Body of pancreas (tissue), 4 donors: ENCODE measurements at places on chromosomes 4 and X. TPM values are rescaled to one million over a fixed set of nuclear protein-coding genes. Genes with fewer than 3 reads are reported as not detected.

GRCh38 chr4:188934320-188934962 lies 795.2 kb downstream of the TRIML1 start:
- no peak for DNase-seq

GRCh38 chr4:34039766-34040165 lies 2204.5 kb downstream of the ARAP2 start:
- DNase-seq: no peak

GRCh38 chr4:186948361-186949242 lies 224.9 kb upstream of the FAT1 start:
- peak; percentile 83 for DNase-seq

DNA sequence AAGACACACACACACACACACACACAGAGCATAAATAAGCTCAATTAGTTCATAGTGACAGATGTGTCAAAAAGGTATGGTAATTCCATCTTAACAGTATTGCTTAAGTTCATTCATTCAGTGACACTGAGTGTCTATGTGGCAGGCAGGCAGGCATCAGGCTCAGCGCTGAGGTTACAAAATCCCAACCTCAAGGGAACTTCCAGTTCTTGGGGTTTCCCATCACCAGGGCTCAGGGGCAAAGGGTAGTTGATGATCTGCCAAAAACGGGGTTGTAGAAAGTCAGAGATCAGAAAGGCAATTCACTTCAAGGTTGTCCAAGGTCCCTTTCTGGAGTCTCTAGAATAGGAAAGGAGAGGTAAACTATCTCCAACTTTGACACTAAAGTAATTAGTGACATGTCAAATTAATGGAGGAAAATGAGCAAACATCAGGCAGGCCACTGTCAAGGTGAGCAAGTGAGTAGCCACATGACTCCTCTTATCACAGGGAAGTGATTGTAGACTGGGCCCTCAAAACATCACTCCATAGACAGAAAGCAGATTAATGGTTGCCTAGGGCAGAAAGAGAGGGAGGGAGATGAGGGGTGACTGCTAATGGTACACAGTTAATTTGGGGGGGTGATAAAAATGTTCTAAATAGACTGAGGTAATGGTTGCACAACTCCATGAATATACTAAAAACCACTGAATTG lies 41.8 kb downstream of the GPC4 start:
- DNase-seq: peak; percentile 18

DNA sequence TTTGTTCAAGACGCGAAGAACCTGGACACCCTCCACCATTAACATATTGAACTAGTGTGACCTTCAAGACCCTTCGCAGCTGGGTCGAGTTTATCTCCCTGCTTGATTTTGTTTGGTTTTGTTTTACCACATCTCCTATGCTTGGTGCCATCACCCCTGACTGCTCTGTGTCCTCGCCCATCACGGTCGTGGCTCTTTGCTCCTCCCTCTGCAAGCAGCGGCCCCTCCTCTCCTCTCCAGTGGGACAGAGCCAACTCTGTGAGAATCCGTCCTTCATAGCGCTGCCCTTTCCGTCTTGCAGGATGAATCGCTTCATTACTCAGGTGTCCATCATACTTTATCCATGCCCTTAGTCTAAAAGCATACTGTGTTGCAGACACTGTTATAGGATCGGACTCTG lies 9.1 kb upstream of the FAM149A start:
- DNase-seq: no peak

GRCh38 chrX:46611658-46612362 lies 38.2 kb downstream of the CHST7 start:
- DNase-seq: no peak

- no peak for DNase-seq
Measured at GRCh38 chr4:95095348-95095974, 337.7 kb downstream of the BMPR1B start.

DUX4 gene
- not detected for total RNA-seq

DNA sequence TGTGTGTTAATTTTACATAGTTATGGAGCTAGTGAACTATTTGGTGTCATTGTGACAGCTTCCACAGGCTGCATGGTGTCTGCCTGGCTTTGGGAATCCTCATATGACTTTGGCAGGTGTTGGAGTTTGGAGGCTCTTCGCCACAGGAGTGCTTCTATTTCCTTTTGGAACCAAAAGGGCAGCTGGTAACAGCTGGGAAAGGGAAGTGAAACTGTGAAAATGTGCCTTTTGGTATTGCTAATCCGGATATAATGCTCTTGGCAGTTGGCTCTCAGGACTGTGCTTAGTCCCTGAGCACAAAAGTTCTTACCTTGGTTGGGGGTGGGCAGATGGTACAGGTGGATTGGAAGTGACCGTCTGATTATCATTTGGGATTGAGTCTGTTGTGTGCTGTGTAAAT lies 18.1 kb downstream of the OFD1 start:
- no peak for DNase-seq

GRCh38 chr4:2796849-2797544 lies 4.1 kb downstream of the SH3BP2 start:
- DNase-seq: peak; percentile 13

SRPK3 gene
- total RNA-seq: not detected

GRCh38 chr4:10013722-10014121 lies 7.6 kb downstream of the SLC2A9 start:
- peak; percentile 63 for DNase-seq

- DNase-seq: no peak
Measured at GRCh38 chr4:157961229-157961990, 211.4 kb downstream of the GASK1B start.

DNA sequence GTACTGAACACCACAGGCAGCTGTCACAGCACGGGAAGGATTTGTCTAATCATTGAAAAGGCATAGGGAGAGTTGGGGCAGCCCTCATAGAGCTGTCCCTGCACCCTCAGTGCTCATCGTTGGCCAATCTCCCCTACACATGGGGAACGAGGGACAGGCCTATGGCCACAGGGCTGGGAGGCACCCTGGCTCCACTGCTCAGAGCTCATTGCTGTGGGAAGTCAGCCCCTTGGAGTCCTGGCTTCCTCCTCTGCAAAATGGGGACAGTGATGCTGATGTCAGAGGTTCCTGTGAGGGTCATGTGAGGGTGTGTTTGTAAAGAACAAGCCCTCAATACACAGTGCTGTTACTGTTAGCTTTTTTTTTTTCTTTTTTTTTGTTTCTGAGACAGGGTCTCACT lies 19.3 kb upstream of the HTRA3 start:
- no peak for DNase-seq

DNA sequence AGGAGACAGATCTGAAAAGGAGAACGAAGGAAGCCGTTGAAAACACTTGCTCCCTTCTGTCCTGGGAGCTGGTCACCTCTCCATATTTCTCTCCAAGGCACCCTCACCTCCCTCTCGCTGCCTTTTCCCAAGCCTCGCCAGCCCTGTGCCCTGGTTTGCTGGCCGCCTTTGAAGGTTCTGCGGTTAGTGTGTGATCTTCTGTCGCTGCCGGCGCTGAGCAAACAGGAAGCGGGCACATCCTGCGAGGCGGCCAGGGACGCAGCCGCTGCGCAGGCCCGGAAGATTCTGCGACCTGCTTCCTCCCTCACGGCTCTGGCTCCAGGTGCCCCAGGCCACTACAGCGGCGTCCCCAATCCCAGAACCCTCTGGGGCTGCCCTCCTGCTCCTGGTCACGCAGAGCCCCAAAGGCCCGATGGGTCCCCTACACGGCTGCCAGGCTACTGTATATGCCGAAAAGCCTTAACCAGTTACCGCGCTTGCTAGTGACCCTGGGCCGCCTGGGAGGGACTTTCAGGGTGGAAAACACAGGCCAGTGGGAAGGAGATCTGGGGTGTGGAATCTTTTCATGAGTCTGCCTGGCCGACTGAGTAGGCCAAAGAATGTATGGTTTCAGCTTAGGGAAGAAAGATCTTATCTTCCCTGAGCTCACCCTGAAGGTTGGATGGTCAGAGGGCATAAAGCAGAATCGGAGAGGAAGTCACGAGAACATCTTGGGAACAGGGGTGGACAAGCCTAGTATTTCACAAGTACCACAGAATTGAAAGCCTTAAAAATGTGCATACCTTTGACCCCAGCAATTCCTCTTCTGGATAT lies 2.3 kb upstream of the SASH3 start:
- no peak for DNase-seq

BMPR1B gene
- total RNA-seq: 1.3 TPM

MTCP1 gene
- 2.6 TPM for total RNA-seq

DNA sequence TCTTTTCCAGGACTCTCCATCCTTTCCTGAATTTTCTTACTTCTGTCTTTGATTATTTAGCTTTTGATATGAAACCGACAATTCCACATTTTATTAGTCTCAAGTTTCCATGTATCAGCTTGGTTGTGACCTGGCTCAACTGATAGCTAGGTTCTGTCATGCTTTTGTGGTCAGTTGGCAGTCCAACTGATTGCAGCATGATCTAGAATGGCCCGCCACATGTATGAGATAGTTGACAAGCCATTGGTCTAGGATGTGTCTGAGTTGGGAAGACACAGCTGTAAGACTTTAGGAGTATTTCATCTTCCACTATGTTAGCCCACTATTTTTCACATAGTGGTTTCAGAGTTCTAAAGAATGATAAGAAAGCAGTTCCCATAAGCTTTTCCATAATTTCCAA lies 117.5 kb upstream of the GRID2 start:
- no peak for DNase-seq

GRCh38 chr4:25783943-25784342 lies 78.8 kb downstream of the SEL1L3 start:
- no peak for DNase-seq

- DNase-seq: no peak
Measured at GRCh38 chrX:154025230-154025629, 5.5 kb upstream of the IRAK1 start.

GRCh38 chr4:109560687-109561461 lies 828 bp downstream of the MCUB start:
- peak; percentile 16 for DNase-seq

- DNase-seq: peak; percentile 58
Measured at GRCh38 chr4:81470456-81471297, 1.0 kb downstream of the RASGEF1B start.

GRCh38 chrX:40646489-40647306 lies 663 bp downstream of the CXorf38 start:
- peak; percentile 58 for DNase-seq

MAGEC2 gene
- not detected for total RNA-seq

GAB1 gene
- 26.0 TPM for total RNA-seq

GRCh38 chr4:40412866-40413795 lies 78.0 kb downstream of the CHRNA9 start:
- no peak for DNase-seq

GRCh38 chrX:3697701-3698279 lies 15.7 kb downstream of the PRKX start:
- DNase-seq: peak; percentile 30

GRCh38 chr4:87204559-87204958 lies 15.9 kb downstream of the KLHL8 start:
- no peak for DNase-seq

HSD17B13 gene
- 0.66 TPM for total RNA-seq

- no peak for DNase-seq
Measured at GRCh38 chr4:3269105-3269927, 20.4 kb downstream of the MSANTD1 start.

DNA sequence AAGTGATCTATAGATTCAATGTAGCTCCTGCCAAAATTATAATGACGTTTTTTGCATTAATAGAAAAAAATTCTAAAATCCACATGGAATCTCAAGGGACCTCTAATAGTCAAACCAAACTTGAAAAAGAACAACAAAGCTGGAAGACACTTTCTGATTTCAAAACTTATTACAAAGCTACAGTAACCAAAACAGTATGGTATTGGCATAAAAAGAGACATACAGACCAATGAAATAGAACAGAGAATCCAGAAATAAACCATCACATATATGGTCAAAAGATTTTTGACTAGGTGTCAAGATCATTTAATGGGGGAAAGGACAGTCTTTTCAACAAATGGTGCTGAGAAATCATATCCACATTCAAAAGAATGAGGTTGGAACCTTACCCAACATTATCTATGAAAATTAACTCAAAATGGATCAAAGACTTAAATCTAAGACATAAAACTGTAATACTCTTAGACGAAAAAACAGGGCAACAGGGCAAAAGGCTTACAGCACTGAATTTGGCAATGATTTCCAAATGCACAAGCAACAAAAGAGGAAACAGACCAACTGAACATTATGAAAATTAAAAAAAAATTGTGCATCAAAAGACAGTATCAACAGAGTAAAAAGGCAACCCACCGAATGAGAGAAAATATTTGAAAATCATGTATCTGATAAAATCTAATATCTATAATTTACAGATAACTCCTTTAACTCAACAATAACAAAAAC lies 3.9 kb downstream of the FBXO8 start:
- DNase-seq: no peak

- DNase-seq: no peak
Measured at GRCh38 chr4:101555341-101555880, 208.1 kb upstream of the PPP3CA start.

GRCh38 chr4:99835942-99836341 lies 19.3 kb downstream of the DAPP1 start:
- no peak for DNase-seq

- no peak for DNase-seq
Measured at GRCh38 chr4:184322328-184323025, 104.8 kb upstream of the ENPP6 start.
